ENCODE measurements at places on chromosomes 11 and 22.

GRCh38 chr11:124791626-124792341, 8.4 kb downstream of the MSANTD2 start:
- no peak for DNase-seq

DNA sequence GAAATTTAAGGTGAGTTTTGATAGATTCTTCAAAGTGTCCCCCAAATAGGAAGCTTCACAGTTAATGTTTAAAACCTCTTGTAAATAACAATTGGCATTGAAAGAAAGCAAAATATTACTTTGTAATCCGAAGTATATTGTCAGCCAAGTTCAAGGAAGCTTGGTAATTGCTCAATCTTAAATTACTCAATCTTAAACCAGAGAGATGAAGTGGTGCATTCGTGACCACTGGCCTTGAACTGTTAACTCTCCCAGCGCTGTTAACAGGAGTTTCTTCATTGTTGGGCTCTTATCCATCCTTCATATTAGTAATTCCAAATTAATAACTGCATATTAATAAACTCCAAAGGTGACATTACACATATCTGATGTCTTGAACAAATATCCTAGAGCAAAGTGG, 20.6 kb upstream of the FDX1 start:
- no peak for DNase-seq

GRCh38 chr11:9530020-9530621, 43.3 kb upstream of the WEE1 start:
- no peak for DNase-seq

DNA sequence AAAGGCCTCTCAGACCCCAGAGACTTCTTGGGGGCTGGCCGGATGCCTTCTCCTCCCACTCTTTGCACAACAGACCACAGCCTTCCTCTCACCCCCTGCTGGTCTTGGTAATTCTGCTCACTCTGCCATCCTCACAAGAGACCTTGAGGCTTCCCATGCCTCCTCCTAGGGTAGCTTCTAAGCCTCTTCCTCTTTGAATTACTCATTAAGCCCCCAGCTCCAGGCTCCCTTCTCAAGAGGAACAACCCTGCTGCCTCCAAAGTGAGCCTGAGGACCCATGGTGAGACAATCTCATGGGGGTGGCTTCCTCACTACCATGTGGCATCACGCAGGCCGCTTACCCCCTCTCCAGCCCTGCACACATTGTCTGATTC, 184.6 kb upstream of the SYT13 start:
- no peak for DNase-seq

DNA sequence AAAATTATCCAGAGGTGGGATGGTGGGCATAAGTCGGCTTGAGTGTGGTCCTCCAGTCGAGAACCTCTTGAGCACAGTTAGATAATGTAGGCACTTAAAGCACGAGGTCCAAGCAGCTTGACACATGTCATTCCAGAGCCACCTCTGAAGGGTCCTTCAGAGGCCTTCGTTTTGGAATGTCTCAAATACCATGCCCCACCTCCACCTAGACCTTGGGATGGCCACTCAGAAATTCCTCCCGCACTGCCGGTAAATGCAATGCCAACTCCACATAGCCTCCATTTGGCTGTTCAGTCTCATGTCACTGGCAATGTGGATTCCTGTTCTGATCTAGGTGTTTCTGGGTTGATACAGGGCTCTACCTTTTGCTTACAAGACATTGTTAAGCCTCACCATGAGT, 43.9 kb downstream of the BDNF start:
- no peak for DNase-seq

GRCh38 chr22:38167988-38168407, 13.6 kb downstream of the PLA2G6 start:
- no peak for DNase-seq

- DNase-seq: no peak
These were observed 6.0 kb upstream of the SYT7 start for GRCh38 chr11:61586792-61587430.

GRCh38 chr22:33099593-33099992, 41.4 kb upstream of the SYN3 start:
- no peak for DNase-seq

GRCh38 chr22:42611051-42611450, 3.6 kb downstream of the POLDIP3 start:
- no peak for DNase-seq

DNA sequence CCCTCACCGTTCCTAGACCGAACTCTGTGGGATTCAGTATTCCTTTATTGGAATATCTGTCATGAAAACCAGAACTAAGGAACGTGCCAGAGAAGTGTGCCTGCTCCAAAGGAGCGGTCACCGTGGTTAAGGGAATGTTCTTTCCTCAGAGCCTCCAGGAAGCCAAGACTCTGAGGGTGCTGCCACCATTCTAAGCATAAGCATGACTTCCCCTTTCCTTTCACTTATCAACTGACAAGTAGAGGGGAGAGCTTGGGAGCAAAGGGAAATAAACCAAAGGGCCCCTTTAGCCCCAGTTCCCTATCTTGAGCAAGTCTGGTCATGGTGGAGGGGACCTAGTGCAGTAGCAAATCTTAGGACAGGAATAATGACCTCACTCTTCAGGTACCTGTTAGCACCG, 26.8 kb downstream of the CTR9 start:
- no peak for DNase-seq

GRCh38 chr22:24952837-24953383, 394 bp downstream of the KIAA1671 start:
- DNase-seq: no peak

- DNase-seq: no peak
These were observed 20.8 kb downstream of the CHRDL2 start for GRCh38 chr11:74710281-74710938.

- DNase-seq: no peak
These were observed 1.3 kb downstream of the RAG1 start for GRCh38 chr11:36569095-36569494.

DNA sequence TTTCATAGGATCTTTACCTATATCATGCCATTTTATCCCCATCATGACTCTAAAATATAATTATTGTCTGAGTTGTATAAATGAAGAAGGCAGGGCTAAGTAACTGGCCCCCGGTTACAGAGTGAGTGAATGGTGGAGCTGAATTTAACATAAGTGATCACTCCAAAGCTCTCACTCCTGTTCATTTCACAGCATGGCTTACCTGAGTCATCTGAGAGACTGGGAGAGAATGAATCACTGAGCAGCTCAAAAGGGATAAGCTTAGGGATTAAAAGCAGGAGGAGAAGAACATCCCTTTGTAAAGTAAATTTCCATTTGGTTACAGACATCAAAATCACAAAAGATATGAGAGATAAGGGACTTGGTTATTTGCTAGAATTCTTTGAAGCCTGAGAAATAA, 294.0 kb upstream of the CTSC start:
- DNase-seq: no peak

DNA sequence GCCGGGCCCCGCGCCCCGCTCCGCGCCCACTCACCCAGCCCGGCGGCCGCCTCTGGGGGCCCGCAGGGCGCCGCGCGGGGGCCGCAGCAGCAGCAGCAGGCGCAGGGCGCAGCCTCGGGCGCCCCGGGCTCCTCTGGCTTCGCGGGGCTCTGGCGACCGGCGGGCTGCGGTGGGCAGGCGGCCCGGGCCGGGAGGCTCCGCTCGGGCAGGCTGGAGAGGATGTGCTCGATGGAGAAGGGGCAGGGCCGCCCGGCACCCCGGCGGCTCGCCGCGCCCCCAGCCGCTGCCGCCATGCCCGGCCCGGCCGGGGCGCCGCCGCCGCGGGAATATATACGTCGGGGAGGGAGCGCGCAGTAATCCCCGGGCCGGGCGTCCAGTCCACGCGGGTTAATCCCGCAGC, at the start of gene GSC2:
Gene GSC2 (minus strand): TSS at position 302 of the 400 bp plus-strand sequence. CDS start 9 bp downstream, at position 293.
- DNase-seq: no peak

GRCh38 chr11:133823614-133824013, 21.7 kb downstream of the SPATA19 start:
- DNase-seq: no peak

DNA sequence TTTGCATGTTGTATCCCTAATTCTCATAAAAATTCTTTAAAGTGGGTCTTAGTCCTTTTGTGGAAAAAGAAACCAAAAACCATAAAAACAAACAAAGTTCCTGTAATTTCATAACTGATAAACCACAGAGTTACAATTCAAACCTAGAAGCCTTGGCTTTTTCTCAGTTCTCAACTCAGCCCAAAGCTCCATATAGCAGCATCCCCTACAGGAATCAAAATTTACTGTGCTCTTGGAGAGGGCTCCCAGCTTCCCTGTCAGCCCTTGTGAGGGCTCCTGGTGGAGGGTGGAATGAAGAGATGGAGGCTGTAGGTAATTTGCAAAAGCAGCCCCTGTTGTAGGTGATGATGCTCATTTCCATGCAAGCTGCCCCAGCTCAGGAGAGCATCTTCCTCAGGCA, 506.1 kb upstream of the KIRREL3 start:
- DNase-seq: no peak

- no peak for DNase-seq
These were observed 2.0 kb downstream of the SYNGR1 start for GRCh38 chr22:39351689-39352214.

GRCh38 chr11:27310707-27311106, 52.3 kb downstream of the CCDC34 start:
- DNase-seq: no peak

- DNase-seq: no peak
These were observed 35.1 kb upstream of the WNT11 start for GRCh38 chr11:76241243-76242000.

GRCh38 chr22:46079861-46080821, 70.2 kb upstream of the PPARA start:
- DNase-seq: no peak

DNA sequence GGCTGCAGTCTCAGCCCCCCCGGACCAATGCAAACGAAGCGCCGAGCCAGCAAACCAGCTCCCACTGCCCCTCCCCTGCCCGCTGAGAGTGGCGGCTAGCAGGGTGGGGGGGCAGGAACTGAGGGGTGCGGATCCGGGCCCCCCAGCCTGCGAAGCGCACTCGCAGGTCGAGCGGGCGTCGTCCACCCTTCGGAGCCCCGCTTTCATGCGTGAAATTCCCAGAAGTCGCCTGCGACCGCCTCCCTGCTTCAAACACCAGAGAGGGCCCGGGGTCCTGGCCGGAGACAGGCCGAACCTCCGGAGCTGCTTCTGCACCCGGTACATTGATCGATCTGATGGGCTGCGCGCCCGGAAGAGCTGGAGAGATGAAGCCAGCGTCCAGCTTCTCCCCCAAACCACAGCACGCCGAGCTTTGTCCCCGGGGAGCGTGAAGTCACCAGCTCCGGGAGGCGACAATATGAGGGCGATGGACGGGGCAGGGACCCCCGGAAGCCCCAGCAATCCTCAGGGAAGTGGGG, 646 bp upstream of the PATZ1 start:
- peak; percentile 15 for DNase-seq

DNA sequence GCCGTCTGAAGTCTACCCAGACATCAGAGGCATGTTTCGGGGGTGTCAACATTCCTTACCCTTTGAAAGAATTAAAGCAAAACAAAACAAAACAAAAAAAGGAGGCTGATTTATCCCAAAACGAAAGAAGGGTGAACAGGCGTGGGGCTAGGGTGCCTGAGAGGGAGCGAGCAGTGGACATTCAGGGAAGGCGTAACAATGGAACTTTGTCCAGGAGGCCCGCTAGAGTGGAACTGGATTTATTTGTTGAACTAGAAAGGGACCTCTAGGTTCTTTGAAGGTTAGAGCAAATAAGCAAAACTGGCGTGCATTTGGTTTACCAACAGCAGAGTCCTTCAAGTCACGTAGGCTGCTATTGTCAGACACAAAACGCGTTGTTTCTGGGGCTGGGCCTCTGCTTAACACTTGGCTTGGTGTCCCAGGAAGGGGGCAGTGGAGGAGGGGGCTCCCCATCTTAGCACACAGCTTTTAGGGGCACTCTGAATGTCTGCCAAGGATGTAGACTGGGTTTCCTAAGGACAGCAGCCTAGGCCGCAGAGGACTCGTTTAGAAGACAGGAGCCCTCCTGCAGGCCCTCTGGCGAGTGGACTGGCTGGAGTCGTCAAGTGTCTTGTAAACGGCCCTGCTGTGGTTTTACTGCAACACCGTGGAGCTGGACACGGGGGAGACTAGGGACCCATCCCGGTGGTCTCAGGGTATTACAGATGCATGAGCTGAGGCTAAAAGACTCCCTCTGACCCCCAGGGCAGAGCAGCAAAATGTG, 203.7 kb upstream of the SORL1-AS1 start:
- DNase-seq: no peak

DNA sequence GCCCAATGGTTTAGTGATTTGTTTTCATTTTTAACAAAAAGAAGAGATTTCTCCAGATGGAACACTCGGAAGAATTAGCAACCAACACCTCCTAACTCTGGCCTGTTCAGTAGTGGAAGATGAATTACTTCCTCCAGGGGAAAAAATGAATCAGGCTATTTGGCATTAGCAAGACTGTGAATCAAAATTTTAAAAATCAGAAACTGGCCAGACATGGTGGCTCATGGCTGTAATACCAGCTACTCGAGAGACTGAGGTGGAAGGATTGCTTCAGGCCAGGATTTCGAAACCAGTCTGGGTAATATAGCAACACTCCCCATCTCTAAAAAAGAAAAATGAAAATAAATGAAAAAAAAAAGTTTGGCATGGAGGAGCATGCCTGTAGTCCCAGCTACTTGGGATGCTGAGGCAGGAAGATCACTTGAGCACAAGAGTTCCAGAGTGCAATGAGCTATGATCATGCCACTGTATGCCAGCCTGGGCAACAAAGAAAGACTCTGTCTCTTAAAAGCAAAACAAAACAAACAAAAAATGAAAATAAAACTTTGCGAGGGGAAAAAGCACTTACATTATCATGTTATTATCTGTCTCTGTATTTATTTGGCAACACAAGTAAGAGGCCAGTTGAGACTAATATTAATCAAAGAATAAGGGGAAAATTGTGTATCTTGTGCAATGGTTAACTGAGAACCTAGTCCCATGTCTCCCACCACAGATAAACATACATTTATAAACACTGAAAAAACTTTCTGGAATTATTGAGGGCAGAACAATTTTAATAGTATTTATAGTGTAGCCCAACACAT, 796.3 kb upstream of the ANO3 start:
- DNase-seq: no peak

DNA sequence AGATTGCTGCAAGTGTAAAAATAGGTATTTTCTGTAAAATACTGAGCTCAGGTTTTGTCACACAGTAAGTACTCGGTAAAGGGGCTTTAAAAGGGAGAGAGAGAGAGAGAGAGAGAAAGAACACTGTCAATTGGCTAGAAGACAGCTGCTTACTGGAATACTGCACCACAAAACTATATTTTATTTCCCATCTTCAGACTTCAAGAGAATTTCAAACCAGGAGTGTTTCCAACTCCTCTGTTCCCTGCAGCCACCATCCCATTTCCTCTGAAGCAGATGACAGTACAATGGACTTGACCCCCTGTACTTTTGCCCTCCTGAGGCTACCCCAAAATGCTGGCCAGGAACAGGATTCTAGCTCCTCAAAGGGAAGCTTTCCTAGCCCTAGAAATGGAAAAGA, 89.7 kb downstream of the RELT start:
- DNase-seq: no peak

GRCh38 chr11:111589886-111590499, 12.3 kb upstream of the SIK2 start:
- DNase-seq: no peak

GRCh38 chr11:127304634-127305033, 304.1 kb upstream of the KIRREL3 start:
- no peak for DNase-seq
